ENCODE measurements at places on chromosomes 1 and 21.

DNA sequence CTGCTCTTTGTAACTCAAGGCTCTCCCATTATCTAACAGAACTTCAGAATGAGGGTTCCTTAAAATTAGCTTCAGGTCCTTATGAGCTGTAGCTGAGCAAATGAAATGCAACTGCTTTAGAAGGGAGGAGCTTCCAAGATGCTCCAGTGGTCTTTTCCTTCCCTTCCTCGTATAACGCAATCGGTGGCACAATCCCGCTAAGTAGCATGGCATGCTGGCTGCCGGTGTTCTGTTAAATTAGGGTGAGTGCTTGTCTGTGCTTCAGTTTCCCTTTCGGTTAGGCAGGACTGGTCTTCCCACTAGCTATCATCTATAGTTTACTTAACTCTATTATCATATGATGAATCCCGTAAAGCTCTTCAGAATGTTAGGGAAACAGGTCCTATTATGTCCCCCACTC is 917 bp downstream of the KIAA0040 start:
- DNase-seq: peak; percentile 19

DNA sequence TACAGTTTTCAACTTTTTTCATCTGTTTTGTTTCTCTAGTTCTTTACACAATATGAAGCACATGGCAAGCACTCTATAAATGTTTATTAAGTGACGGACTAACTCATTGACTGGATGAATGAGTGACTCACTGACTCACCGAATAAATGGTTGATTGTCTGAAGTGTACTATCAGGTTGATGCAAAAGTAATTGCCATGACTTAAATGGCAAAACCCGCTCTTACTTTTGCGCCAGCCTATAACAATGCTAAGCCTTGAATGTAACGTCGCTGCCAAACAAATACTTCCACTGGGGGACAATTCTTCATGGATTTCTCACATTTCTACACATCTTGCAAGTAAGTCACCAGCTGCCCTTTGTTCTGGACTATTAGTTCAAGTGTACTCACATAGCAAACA is 109.0 kb upstream of the KCTD3 start:
- DNase-seq: no peak

- peak; percentile 5 for DNase-seq
Measured at GRCh38 chr1:53603431-53603830, 135.5 kb downstream of the GLIS1 start.

DNA sequence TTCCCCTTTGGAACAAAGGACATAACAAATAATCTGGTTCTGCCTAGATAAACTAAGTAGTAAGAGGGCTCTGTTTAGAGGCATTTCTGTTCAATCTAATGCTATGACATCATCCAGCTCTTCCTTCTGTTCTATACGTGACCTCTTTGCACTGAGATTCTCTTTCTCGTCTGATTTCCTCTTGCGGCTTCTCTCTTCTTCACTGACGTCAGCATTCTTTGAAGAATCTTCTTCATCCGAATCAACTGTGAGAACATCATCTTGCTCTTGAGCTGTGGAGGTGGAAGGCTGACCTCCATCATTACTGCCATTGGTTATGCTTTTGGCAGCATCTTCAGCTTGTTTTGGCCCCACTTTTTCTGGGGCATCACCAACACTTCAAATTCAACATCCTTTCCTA is 130.4 kb downstream of the HS2ST1 start:
- DNase-seq: no peak

DNA sequence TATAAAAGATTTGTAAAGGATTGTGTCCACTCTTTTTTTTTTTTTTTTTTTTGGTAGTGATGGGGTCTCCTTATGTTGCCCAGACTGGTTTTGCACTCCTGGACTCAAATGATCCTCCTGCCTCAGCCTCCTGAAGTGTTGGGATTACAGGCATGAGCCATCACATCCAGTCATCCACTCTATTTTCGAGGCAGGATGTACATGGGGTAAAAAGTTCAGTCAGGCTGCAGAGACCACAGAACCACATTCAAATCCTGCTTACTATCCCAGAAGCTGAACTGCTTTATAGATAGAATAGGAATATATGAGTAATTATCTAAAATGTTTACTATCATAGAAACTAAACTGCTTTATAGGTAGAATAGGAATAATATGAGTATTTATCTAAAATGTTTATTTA is 26.0 kb upstream of the KCNK2 start:
- DNase-seq: no peak

DNA sequence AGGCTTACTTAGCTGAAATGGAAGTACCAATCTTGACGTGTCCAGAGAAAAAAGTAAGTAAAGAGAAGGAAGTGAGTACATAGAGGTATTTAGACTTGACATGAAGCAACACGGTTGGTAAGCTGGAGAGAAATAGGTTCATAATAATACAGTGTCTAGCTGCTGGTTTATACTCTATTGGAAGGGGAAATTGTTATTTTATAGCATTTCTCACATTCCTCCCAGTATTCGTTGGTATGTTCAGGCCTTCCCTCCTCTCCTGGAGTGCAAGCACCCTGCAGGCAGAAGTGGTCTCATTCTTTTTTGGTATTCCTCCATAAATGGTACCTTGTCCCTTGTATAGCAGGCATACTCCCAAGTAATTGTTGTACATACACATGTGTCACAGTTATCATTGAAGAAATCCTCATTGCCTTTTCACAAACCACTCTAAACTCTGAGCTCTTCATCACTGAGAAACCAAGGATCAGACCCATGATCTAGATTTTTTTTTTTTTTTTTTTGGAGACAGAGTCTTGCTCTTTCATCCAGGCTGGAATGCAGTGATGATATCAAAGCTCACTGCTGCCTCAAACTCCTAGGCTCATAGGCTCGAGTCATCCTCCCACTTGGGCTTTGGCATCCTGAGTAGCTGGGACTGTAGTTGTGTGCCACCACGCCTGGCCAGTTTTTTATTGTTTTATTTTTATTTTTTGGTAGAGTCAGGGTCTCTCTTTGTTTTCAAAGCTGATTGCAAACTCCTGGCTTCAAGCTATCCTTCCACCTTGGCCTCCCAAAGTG is 9.8 kb upstream of the IPO9 start:
- DNase-seq: no peak

- DNase-seq: no peak
Measured at GRCh38 chr21:29949991-29950390, 10.2 kb upstream of the GRIK1 start.

DNA sequence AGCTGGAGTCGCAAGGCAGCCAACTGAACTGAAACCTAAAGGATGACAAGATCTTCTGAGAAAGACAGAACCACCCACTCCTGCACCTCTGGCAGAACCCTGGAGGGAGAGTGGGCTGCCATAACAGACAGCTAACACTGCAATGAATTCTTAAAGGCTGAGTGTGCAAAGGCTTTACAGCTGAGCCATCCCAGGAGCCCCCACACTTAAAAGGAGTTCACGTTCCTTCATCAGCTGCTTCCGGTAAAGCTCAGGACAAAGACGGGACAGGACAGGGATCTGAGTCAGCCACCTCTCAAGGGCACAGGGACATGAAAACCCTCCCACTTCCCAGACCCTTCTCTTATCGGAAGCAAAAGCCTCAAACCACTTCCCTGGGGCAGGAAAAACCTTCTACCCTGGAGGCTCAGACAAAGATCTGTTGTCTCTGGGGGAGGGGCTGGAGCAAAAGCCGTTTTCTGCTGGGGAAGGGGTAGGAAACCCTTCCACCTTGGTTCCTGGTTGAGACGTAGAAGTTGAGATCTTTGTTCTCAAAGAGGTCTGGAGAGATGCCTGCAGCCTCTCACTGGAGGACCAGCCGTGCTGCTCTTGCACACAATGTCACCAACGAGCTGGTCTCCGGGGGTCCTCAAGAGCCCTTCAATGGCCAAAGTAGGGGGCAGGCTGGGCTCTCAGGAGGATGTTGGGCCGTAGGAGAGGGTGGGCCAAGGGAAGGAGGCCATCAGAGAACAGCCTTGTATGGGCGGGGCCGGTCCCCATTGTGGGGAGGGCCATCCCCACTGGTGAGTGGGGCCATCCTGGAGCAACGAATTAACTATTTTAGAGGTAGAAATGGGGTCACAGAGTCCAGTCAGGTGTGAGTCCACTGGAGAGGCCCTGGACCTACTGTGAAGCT is 452.4 kb downstream of the PTPRU start:
- DNase-seq: no peak

GRCh38 chr1:213186168-213186567 is 135.1 kb downstream of the RPS6KC1 start:
- no peak for DNase-seq

DNA sequence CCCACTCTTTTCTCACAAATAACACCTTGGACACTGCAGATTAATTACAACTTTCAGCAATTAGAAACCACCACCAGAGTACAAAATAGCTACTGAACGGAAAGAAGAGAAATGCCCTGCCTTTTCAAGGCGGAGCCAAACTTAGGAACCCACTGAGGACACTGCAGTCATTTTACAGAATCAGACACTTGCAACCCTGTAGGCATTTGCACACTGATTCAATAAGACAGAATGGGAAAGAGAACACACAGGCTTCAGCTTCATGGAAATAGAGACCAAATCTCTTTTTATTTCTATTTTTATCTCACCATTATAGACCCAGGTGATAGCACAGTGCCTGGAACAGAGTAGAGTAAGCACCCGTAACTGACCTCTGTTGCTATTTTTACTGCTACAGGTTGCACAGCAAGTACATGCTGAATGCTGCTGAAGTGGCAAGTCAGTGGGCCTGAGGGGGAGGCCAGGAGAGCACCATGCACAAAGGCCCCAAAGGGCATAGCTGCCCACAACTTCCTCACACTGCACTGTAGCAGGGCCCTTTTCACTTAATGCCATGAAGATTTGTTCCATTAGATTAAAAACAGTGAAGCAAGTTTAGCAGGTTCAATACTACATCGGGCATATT is 50.7 kb upstream of the EDARADD start:
- DNase-seq: no peak

GRCh38 chr1:111140680-111140967 is 601 bp downstream of the CEPT1 start:
- DNase-seq: no peak

DNA sequence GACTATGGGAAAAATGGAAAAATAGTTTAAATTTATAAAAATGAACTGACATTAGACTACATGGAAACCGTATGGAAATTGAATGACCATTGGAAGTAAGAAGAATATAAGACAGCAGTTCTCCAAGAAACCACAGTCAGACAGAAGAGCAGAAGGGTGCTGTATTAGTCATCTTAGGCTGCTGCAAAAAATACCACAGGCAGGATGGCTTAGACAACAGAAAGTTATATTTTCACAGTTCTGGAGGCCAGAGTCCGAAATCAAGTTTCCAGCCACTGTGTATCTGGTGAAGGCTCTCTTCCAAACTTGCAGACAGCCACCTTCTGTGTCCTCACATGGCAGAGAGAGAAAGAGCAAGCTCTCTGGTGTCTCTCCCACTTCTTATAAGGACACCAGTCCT is 175.2 kb downstream of the DSCAM start:
- no peak for DNase-seq
